Activated CD4-positive, alpha-beta memory T cell treated with anti-CD3 and anti-CD28 coated beads for 36 hours (primary cell): ENCODE measurements at places on chromosomes 11 and 22. TPM values are rescaled to one million over a fixed set of nuclear protein-coding genes. Genes with fewer than 3 reads are reported as not detected.

- DNase-seq = no peak
Observed at GRCh38 chr11:15093432-15093831, 20.0 kb downstream of the CALCB start.

DNA sequence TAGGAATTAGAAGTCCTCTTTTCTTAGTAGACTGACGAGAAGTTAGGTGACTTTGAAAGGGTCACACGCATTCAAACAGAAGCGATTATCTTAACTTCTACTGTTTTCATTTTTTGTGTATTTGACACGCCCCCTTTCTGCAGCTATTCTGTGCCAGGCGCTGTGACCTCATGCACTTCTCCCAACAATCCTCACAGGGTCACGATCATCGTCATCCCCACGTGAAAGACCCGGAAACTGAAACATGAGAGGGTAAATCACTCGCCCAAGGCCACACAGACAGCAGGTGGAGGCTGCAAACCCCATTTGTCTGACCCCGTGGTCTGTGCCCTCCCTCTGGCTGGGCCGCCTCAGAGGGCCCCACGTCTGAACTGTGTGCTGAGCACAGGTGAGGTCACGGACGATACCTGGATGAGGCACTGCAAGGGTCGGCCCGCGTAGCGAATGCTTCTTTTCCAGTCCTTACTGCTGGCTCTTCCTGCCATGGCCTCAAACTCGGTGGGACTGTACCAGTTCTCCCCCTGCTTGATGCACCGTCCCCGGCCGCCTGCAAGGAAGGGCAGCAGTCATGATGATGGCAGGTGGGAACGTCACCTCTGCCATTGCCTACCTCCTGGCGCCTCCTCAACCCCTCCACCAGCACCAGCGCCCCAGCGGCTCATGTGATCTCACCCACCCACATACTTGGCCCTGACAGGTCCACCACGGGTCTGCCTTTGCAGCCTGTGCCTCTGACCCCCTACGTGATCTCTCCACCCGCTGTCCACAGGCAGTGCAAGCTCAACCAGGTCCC, 8.4 kb downstream of the DEAF1 start:
- no peak for DNase-seq

GRCh38 chr22:50260801-50261614, 475 bp downstream of the MAPK12 start:
- DNase-seq = peak; percentile 38

- DNase-seq = no peak
Observed at GRCh38 chr11:5336331-5336730, 7.0 kb downstream of the OR51B5 start.

The GALR3 gene
- 0.19 TPM for total RNA-seq

DNA sequence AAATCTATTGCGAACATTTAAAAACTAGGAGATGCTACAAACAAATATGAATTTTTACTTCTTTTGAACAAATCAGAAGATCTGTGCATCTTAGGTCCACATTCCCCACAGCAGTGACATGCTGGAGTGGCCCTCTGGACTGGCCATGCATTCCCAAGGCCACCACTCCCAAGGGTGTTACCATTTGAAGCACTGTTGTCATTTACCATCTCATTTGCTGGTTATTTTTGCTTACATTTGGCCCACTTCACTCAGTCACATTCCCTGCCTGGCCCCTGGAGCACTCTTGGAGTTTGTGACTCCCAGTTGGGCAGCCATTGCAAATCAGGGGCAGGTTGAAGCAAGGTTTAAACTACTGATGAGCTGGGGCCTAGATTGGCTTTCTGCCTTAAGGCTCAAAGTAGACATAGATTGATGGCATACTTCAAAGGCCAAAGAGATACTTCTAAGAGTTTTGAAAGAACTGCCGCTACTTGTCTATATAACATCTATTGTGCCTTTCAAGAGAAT, 8.5 kb upstream of the ZNRF3 start:
- DNase-seq = no peak

- DNase-seq = no peak
Observed at GRCh38 chr11:21707116-21707739, 485.7 kb upstream of the ANO5 start.

GRCh38 chr11:114774599-114775361, 96.5 kb downstream of the NXPE2 start:
- peak; percentile 33 for DNase-seq

DNA sequence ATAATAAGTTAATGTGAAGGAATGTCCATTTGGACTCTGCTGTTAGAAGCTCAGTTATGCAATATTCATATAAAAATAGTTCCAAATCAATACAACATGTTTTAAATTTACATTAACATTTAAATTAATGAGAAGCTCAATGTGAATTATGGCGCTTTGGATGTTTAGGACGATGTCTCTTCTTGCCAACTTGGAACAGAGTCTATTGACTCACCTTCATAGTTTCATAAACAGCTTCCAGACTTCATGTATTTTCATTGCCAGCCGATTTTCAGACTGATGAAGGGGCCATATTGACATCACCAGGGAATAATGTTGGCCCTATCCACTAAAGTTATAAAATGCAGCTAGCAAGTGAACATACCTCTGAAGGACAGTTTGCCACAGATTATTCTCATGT, 1136.2 kb downstream of the LRRC4C start:
- no peak for DNase-seq

- DNase-seq = no peak
Observed at GRCh38 chr11:71181566-71181965, 70.8 kb downstream of the SHANK2 start.

DNA sequence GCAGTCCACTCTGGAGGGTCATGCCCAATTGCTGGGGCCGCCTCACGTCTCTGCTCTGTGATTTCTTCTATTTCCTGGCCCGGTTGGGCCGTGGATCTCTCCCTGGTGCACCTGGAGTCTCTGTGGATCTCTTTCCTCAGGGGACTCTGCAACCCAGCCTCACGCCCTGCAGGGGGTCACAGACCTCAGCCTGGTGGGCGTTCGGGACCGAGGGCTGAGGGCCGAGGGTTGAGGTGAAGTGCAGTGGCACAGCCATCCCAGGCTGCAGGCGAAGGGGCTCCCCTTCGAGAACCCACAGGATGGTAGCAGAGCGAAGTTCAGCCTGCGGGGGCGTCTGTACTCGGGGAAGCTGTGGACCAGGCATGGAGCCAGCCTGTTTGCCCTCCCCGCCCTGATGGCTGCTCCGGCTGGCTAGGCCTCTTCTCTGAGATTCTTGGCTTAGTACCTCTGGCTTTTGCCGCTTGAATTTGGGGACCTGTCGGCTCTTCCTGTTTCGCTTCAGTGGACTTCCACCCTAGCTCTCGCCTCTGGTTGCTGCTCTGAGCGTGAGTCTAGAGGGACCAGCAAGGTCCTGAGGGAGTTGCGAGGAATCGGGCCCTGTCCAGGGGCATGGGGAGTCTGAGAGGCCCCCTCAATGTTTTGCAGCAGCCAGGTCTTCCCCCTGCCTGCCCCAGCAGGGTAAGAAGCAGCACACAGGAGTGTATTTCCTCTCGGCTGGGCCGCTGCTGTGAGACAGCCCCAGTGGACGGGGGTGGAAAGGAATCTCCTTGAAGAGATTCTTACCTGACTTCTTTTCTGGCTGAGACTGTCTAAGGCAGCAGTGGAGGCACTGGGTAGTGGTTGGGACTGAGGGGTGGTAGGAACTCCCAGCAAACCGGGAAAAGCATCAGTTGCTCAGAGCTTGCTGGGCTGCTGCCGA, 140.8 kb downstream of the TBC1D22A start:
- DNase-seq = no peak

The CARD18 gene
- total RNA-seq = not detected

The TSGA10IP gene
- not detected for total RNA-seq

The MFRP gene
- not detected for total RNA-seq

DNA sequence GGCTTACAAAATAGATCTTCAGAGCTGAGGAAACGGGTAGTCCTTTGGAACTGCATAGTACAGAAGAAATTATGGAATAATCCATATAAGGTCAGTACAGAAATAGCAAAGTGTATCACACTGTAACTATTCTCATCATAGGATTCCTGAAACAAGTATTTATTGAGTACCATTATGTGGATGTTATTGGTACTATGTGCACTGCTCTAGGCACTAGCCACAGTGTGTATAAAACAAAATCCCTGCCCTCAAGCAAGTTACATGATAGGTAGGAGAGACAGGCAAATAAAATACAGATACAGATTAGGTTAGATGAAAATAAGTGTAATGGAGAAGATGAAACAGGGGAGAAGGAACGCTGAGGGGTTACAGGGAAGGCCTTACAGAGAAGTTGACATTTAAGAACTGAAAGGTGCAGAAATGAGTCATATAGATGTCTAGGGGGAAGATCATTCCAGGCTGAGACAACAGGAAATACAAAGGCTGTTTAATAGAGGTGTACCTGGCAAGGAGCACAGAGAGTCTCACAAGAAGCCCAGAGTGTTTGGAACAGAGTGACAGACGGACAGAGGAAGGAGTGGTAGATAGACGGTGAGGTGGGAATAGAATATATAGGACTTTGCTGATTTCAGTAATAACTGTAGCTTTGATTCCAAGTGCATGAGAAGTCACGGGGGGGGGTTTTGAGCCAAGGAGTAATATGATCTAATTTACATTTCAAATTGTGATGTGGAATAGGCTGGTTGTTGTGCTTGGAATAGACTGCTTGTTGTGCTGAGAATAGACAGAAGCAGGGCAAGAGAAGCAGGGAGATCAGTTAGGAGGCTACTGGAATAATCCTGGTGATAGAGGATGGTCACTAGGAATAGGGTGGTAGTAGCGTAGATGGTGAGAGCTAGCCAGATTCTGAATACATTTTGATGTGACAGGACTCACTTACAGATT, 13.7 kb downstream of the RNF141 start:
- DNase-seq = no peak

The AGBL2 gene
- total RNA-seq = 5.0 TPM

- peak; percentile 47 for DNase-seq
Observed at GRCh38 chr11:61054513-61054912, 47.8 kb upstream of the CD5 start.

GRCh38 chr22:47090591-47091245, 328.3 kb downstream of the TBC1D22A start:
- DNase-seq = peak; percentile 44

DNA sequence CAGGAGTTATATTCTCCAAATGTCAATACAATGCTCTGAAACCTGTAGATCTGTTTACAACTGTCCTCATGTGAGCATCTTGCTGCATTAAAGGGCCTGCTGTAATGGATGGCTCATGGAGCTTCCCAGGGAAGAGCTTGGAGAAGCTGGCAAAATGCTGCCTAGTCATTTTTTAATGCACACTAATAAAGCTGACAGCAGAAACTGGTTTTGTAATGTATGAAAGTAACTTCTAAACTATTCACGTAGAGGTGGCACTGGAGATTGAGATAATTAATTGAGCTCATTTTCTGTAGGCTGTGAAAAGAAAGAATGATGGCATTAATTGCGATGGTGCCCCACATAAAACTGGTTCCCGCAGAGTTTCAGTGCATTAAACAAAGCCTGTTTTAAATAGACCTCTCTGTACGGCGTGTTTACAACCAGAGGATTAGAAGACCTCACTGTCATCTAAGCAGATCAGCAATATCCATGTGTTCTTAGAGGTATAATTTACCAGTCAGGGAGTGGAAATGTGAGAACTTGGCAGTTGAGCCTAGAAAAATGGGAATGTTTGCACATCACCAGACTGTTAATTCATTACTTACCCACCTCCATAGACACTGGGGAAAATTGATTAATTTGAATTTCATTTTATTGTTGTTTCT, 16.0 kb downstream of the POLA2 start:
- no peak for DNase-seq

DNA sequence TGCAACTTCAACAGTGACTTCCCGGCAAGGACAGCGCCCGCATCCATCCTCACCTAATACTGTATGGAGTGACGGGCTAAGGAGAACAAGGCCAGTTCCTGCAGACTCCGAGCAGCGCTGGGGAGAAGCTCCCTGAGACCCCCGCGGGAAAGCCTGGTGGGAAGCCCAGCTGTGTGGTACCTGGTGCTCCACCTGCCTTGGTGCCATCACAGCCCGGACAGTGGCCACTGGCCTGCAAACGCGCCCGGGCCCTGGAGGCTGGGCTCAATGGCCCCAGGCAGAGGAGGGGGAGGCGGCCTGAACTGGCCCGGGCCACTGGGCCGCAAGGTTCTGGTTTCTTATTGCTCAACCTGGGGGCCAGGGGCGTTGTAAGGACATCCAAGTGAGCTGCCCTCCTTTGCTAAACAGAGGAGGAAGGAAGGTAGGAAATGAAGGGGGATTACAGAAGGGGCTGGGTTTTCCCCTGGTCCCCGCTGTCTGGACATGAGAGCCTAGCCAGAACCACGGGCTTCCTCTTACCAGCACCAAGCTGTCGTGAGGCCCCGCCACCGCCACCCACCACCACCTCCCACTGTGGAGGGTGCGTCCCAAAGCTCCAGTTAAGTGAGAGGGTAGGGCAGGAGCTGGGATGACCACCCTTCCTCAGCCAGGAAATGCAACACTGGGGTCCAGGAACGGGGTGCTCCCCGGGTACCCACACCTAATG, 8.5 kb upstream of the CDC42BPG start:
- DNase-seq = no peak

DNA sequence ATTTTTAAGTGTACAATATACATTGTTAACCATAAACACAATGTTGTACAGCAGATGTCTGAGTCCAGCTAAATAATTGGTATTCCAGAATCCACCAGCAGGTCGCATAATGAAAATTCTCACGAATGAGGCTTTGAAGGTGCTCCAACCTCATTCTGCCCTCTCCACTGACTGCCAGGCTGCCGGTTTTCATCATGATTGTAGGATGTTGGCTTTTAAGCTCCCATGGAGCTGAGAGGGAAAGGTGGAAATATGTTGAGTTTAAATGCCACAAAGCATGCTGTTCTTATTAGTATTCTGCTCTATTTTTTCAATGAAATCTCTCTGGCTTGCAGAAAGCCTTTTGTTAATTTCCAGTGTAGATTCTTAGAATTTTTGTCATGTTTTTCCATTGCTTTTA, 337.2 kb upstream of the DDI1 start:
- DNase-seq = no peak

The NLRP10 gene
- total RNA-seq = not detected

The HBG2 gene
- total RNA-seq = not detected

The C11orf52 gene
- not detected for total RNA-seq

DNA sequence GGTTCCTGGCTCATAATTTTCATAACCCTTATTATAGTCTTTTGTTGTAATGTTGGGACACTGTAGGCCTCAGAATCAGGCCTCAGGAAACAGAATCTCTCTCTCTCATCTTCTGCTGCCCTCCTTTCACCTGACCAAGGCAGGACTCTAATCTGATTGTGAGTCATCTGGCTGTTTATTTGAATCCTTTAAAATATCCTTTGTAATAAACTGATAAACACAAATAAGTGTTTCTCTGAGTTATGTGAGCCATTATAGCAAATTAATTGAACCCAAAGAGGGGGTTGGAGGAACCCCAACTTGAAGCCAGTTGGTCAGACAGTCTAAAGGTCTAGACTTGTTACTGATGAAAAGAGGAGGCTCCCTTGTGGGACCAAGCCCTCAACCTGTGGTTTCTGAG, 30.6 kb downstream of the ACER3 start:
- DNase-seq = no peak

The OR9I1 gene
- not detected for total RNA-seq

GRCh38 chr11:103609117-103610066, 427.0 kb upstream of the DDI1 start:
- no peak for DNase-seq

- no peak for DNase-seq
Observed at GRCh38 chr22:30856741-30857502, 111.7 kb downstream of the MORC2 start.

The MPEG1 gene
- not detected for total RNA-seq

The CCDC157 gene
- total RNA-seq = 2.1 TPM

- DNase-seq = no peak
Observed at GRCh38 chr22:19199479-19199878, 20.9 kb upstream of the SLC25A1 start.

- peak; percentile 36 for DNase-seq
Observed at GRCh38 chr11:123195188-123196059, at the start of gene CLMP. Gene CLMP, minus strand, starts transcription at chr11:123195248. Its CDS starts 308 bp downstream, at chr11:123194940.
